Stimulated activated CD4-positive, alpha-beta T cell treated with anti-CD3 and anti-CD28 coated beads, Interleukin-1b, Interleukin-23, amount 100 ng/mL, for 48 hours (primary cell): ENCODE measurements at places on chromosomes 6 and 20.

DNA sequence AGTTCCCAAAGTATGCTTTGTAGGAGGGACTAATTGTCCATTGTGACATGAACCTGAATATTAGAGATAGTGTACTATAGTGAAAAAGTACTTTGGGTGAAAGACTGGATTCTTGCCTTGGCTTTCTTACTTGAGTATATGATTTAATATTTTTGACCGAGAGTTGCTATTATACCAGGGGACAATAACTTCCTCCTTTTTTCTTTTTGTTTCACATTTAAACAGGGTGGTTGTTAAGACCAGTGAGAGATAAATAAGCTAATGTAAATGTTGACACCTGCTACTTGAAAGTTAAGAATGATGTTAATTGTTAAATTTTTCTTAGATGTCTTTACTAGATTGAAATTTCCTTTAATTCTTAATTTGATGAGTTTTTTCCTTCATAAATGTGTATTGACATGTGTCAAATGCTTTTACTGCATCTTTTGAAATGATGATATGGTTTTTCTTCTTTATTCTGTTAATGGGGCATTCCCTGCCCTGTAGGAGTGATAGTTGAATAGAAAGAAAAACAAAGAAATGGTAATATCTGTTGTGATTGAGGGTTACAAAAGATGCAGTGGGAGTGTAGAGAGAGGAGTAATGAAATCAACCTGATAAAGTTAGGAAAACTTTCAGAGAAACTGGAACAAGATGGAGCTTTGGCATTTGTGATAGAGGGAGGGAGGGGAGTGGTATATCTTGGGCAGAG lies 48.4 kb downstream of the ZFAND3 start:
- no peak for DNase-seq

- no peak for DNase-seq
These were observed 167.3 kb upstream of the AKIRIN2 start for GRCh38 chr6:87869064-87869905.

DNA sequence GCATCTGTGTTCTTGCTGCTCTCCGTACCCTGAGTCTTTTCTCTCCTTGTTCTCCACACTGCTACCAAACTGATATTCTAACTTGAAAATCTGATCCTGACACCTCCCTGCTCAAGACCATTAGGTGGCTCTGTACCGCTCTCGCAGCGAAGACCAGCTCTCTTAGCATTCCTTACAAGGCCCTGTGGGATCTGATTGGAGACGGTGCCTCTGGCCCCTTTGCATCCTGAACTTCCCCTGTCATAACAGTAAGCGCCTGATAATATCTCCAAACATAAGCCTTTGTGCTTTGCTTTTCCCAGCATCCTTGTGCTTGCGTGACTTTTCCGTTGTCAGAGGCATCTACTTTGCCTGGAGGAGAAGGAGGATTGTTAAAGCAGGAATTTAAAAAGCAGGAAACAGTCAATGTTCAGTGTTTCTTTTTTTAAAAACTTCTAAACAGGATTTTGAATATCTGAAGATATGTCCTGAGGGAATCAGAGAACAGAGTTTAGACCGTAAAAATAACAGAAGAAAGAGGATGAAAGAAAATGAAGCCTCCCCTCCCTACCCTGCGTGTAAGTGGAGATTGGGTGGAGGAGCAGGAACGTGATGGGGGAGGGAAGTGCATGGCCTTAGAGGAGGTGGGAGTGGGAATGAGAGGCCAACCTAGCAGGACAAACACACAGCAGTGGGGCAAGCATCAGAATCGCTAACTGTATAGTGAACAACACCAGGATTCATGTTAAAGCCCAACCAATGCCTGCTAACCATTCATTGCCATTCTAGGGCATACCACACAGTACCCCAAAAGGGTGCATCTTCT lies 89.2 kb upstream of the STMND1 start:
- no peak for DNase-seq

- DNase-seq = no peak
These were observed 31.4 kb downstream of the BEND3 start for GRCh38 chr6:107083921-107084320.

- no peak for DNase-seq
These were observed 205.4 kb upstream of the CST7 start for GRCh38 chr20:24743641-24744040.

- no peak for DNase-seq
These were observed 5.9 kb downstream of the NHSL1 start for GRCh38 chr6:138493413-138493812.

DNA sequence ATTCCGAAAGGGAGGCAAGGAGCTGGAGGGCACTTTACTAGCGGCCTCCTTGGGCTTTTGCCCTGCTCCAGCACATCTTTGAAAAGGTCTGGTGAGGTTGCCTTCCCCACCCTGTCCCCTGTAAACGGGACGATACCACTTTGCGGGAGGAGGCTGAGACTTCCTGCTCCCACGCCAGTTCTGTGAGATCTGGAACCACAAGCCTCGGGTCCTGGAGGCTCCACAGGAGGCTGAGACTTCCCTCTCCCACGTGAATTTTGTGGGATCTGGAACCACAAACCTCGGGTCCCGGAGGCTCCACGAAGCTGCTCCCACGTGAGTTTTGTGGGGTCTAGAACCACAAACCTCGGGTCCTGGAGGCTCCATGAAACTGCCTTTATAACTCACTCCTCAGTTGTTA lies 209.3 kb downstream of the DLL1 start:
- DNase-seq = no peak

DNA sequence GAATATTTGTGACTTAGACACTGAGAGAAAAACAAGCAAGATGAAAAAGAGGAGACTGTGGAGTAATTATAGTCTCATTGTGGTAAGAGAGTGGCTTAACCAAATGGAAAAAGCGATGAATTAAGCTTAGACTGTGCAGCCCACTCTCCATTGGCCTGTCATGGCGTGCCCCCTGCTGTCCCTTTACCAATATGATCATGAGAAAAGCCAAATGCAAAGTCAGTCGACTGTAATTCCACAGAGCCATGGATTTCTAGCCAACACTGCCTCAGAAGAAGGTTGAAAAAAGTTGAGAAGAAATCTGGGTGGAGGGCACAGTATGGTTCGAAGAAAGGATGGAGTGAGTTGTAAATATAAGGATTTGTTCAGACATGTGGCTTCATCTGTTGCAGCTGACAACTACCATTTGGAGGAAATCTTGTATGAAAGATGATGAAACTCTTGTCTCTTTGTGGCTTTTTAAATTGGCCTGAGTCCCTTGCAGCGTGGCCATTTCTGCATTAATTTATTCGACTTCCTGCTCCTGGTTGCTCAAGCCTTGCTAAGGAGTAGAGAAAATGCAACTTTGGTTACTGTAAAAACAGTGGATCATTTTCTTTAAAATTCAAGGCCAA lies 251.4 kb downstream of the DOK5 start:
- no peak for DNase-seq

DNA sequence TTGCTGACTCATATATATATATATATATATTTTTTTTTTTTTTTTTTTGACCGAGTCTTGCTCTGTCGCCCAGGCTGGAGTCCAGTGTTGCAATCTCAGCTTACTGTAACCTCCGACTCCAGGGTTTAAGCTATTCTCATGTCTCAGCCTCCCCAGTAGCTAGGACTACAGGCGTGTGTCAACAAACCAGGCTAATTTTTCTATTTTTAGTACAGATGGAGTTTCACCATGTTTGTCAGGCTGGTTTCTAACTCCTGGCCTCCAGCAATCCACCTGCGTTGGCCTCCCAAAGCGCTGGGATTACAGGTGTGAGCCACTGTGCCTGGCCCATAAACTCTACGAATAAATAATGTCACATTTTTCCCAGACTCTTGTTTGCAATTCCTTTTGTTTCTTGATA lies 4.8 kb downstream of the LRP11 start:
- no peak for DNase-seq

- peak; percentile 7 for DNase-seq
These were observed 65.1 kb downstream of the CBFA2T2 start for GRCh38 chr20:33554914-33555420.

- DNase-seq = no peak
These were observed 1.1 kb downstream of the HSF2 start for GRCh38 chr6:122400462-122401089.

GRCh38 chr20:327186-328026 lies 2.1 kb downstream of the SOX12 start:
- peak; percentile 81 for DNase-seq
